RWPE2 (cell line): ENCODE measurements at places on chromosomes 7 and 10.

- H3K36me3 ChIP-seq, result no peaks in the 10 kb centered on the region
- no peak for DNase-seq
- H3K4me3 ChIP-seq, result no peak overlapping the region
- H3K27ac ChIP-seq, result no peak overlapping the region
Measured at GRCh38 chr7:106887421-106887820, 22.3 kb downstream of the PIK3CG start.

DNA sequence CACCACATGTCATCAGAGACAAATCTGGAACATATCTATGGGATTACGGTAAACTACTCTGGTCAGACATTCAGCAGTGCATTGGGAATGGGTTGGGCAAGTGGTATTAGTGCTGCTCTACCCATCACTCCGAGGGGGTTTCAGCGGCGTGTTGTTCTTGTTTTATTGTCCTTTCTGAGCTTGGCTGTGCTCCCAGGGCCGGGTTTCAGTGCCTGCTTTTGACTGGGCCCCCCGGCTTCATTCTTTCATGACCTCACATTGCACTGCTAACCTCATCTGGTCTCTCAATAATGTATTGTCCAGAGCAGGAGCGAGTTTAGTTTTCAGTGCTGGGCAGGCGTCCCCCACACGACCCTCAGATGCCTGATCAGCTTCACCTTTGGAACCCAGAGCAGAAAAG lies 364.6 kb downstream of the PAXIP1 start:
- H3K27ac ChIP-seq, result no peak overlapping the region
- H3K4me1 ChIP-seq, result no peaks in the 10 kb centered on the region
- no peak overlapping the region for H3K4me3 ChIP-seq
- H3K27me3 ChIP-seq, result no peaks in the 10 kb centered on the region
- H3K36me3 ChIP-seq, result no peaks in the 10 kb centered on the region

GRCh38 chr7:99554939-99555338 lies 3.0 kb upstream of the FAM200A start:
- peaks cover 3% of the 10 kb centered on the region for H3K4me1 ChIP-seq
- no peak overlapping the region for H3K27ac ChIP-seq
- H3K27me3 ChIP-seq, result no peaks in the 10 kb centered on the region

DNA sequence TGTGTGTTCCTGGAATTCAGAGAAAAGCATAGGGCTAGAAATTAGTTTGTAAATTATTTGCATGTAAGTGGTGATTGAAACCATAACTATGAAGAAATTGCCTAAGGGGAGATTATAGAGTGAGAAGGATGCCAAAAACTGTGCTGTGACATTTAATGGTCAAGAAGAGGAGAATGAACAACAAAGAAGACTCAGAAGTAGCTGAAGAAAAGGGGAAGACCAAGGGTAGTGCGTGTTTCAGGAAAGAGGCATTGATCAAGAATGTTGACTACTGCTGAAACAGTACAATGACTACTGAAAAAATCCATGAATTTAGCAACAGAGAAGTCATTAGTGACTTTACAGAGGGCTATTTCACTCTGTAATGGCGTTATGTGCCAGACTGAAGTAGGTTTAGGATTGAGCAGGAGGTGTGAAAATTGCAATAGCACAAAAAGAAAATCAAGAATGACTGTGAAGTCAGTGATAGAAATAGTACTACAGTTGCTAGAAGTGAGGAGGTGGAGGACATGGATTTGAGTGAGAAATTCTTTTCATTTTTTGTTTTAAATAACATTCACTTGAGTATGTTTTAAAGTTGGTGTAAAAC lies 28.9 kb upstream of the SAMD9L start:
- H3K4me3 ChIP-seq, result no peak overlapping the region
- H3K27me3 ChIP-seq, result no peaks in the 10 kb centered on the region
- no peak for DNase-seq
- H3K36me3 ChIP-seq, result no peaks in the 10 kb centered on the region
- no peak overlapping the region for H3K27ac ChIP-seq

DNA sequence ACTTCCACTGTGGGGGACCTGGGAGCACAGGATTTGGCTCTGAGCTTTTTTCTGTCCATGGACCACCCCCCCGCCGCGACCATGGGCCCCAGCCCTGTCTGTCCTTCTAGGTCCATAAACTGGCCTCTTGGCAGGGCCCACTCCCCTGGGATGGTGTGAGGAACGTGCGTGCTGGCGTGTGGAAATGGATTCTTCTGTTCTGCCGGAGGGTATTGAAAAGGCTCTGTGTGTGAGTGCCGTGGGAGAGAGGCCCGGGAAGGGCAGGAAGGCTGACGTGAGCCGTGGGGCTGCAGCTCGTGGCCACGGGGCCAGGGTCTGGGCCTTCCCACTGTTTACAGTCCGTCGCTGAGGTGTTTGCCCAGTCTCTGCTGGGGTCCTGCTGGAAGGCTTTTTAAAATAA lies 123.7 kb downstream of the GRK5 start:
- H3K27me3 ChIP-seq, result no peaks in the 10 kb centered on the region
- no peak overlapping the region for H3K4me3 ChIP-seq

DNA sequence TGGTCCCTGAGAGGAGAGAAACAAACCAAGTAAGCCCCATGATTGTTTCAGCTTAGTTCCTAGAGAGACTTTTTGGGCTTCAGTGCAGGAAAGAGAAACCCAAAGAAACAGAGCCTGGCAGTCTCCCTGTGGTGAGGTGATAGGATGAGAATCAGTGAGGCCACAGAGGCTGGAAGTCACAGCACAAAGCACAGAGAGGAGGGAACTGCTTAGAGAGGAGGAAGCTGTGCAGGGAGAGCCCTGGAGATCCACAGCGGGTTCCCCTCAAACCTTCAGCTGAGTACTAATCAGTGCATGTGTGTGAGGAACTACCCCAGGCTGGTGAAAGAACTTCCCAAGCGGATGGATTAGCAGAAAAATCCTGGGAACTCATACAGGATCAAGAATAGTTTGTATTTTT lies 27.4 kb upstream of the HECW1 start:
- no peak for DNase-seq
- no peak overlapping the region for H3K4me3 ChIP-seq
- H3K27me3 ChIP-seq, result no peaks in the 10 kb centered on the region
- no peaks in the 10 kb centered on the region for H3K4me1 ChIP-seq
